T-helper 9 cell (primary cell): ENCODE measurements at places on chromosomes 12 and 14.

- DNase-seq: no peak
Measured at GRCh38 chr12:65055859-65056258, 65.2 kb downstream of the WIF1 start.

DNA sequence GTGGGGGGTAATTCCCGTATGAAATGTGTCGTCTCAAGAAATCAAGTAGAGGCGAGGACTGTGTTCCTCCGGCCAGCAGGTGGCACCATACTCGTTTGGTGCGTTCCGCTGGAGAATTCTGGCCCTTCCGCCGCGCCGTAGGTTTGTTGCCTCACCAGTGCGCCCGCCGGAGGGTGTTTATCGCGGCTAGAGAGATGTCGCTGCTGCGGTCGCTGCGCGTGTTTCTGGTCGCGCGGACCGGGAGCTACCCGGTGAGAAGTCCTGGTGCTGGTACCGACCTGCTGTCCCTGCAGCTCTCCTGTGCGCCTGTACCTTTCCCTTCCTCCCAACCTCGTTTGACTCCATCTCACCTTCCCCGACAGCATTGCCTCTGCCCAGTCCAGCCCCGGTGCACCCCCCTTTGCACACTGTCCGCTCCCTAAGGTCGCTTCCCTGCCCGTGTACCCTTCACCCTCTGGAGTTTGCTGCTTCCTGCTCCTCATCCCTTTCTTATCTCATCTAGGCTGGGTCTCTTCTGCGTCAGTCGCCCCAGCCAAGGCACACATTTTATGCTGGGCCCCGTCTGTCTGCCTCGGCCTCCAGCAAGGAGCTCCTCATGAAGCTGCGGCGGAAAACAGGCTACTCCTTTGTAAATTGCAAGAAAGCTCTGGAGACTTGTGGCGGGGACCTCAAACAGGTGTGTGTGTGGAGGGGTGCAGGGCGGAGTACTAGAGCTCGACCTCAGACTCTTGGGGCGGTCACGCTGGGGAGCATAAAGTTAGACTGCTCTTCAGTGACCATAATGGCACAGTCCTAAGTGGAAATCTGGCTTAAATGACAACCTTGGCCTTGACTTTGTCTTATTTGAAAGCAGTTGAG lies at the start of gene TSFM:
Gene TSFM (plus strand): TSS at position 180 of the 858 bp plus-strand sequence. CDS start 15 bp downstream, at position 195.
- peak; percentile 99 for DNase-seq

DNA sequence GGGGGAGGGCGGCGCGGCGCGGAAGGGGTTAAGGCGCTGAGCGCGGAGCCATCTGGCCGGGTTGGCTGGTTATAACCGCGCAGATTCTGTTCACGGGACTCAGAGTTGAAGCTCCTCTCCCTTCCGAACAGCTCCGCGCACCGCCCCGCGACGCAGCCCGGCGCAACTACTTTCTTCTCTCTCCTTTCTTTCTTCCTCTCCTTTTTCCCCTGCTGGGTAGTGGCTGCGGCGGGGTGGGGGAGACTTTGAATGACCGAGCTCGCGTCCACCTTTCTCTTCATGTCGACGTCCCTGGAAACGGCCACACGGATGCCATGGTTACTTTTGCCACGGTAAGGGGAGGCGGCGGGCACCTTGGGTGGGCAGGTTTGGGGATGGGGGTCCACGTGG lies at the start of gene NTF3:
Gene NTF3 (plus strand): TSS at position 98 of the 390 bp plus-strand sequence. CDS start 217 bp downstream, at position 315.
- DNase-seq: no peak

DNA sequence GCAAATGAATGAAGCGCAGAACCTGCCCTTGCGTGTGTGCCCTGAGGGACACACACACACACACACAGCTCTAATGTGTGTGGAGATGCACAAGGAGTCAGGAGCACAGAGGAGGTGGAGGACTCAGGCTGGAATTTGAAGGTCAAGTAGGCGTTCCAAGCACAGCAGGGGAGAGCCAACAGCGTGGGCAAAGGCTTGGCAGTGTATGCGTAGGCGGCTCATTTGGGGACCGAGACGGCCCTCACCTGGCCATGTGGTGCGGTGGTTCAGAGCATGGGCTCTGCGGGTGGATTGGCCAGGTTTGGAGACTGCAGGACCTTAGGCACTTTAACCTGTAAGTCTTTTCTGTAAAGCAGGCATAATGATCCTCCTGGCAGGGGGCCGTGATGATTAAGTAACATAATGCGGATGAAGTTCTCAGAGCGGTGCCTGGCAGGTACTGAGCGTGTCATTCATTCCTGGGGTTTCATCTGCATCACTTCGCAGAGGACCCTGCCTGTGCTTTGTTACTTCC lies 69.5 kb upstream of the SLC24A4 start:
- DNase-seq: no peak

GRCh38 chr12:34397591-34398365 lies 375.5 kb downstream of the ALG10 start:
- DNase-seq: no peak

- no peak for DNase-seq
Measured at GRCh38 chr12:50523772-50524171, 19.0 kb downstream of the DIP2B start.

DNA sequence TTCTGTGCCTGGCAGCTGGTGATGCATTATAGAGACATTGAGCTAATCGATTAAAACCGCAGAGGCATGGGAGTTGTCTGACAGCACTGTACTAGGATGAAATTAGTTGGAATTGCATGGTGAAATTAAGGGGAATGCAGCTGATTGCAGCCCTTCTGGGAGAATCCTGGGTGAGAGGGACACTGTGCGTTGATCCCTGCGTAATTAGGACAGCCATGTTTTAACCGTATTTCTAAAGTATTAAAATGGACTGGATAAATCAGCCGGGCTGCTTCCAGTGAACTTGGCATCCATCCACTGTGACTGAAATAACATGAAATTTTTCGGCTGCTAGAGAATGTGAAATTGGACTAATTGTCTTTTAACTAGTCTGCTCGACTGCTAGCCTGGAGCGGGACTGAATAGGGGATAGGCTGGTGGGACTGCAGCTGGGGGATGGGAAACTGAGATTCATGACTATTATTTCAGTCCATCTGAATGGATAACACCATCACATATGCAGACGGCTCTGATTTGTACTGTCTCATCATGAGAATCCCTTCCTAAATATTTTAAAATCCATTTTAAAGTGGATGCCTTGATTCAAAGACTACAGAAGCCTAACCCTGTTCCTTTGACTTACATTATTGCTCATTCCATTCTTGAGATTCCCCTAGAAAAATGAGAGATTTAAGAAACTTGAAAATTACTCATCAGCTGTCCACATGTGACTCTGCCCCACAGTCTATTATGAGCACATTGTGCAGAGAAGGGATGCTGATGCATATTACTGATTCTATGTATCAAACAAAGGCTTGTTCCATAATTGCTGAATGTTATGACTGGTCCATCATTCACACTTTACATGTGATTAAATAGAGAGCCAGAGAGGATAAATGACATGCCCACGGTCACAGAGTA lies 343.9 kb downstream of the NPAS3 start:
- DNase-seq: no peak

DNA sequence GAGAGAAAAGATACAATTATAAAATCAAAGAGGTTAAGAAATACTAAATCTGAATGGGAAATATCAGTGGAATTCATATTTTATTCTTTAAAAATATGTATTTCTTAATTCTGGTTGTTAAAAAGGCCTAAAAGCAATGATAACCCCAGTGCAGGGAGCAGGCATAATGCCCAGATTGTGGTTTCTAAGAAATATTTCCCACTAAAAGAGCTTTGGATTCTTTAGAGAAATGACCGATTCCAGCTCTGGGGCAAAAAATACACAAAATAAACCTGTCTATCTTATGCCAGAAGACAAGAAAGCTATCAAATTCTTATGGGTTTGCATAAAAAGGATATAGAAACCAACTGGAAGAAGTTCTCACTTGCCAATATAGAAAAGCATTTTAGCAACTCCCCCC lies 71.6 kb downstream of the PDE6H start:
- DNase-seq: no peak

DNA sequence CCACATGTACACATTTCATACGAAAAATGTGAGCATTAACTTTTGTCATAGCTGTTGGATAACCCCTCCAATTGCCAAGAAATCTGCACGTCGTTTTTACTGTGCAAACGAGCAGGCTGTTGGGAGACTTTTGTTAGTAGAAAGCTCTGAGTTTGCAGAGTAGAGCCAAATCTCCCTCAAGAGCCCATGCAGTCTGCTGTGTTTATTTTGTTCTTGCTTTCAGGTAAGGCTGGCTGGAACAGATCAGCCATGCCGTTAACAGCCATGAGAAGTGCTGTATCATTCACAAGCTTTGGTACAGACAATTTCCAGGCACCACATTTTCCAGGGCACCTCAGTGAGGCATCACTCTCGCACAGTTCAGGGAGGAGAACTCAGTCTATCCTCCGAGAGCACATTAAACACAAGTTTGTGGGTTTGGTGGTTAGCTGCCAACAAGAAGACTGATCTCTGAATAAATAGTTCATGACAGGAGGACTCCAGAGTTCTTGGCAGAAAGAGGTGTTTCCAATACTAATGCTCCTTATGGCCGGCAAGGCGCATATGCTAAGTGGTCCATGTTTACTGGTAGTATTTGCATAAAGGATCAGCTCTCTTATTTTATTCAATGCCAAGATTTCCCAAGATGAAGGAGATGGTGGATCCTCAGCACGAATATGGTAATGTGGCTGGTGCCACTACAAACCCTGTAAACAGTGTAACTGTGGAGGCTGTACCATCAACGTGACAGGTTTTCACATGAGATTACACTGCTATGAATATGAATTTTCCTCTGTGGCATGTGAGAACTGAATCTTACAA lies 30.3 kb upstream of the PELI2 start:
- DNase-seq: no peak

GRCh38 chr12:43038991-43039390 lies 449.4 kb upstream of the PRICKLE1 start:
- DNase-seq: no peak

GRCh38 chr14:100494645-100495044 lies 92.6 kb downstream of the BEGAIN start:
- DNase-seq: no peak

GRCh38 chr12:71749666-71750065 lies 5.0 kb upstream of the RAB21 start:
- no peak for DNase-seq

DNA sequence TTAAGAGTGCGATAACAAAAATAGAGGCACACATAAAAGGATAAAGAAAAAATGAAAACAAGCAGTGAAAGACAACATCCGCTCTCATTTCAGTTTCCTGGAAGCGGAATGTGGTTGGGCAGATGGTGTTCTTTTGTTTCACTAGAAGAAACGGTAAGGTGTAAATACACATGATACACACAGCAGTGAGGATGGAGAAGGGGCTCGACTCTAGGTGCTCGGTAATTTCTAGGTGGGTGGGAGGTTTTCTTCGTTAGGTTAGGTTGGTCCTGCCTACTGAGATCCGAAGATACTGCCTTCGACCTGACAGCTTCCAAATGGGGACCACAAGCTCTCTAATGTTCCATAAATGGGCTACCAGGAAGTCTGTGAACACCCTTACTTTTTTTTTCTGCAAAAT lies 1082.5 kb downstream of the BCL11B start:
- no peak for DNase-seq

DNA sequence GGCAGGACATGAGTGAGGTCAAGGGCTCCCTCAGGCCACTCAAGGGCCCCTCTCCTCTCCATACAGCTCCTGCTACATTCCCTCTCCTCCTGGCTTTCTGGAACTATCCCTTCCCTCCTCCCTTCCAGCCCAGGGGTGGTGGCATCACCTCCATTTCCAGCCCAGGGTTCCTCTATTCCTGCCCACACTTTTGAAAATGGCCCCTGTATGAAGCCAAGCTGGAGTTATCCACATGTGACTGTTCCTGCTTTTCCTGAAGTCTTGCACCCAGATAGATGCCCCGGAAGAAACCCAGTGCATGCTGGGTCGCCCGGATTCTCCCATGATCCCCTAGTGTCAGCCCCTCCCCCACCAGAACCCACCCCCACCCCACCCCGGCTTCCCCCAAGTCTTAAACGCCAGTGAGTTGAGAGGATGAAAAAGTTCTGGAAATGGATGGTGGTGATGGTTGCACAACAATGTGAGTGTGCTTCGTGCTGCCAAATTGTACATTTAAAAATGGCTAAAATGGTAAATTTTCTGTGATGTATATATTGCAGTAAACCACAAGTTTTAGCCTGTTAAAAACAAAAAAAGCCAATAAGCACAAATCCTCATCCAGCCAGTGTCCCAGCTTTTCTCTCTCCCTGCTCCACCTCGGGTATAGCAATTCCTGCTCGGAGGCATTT lies 136.9 kb downstream of the SCARB1 start:
- DNase-seq: no peak

GRCh38 chr14:91607322-91608047 lies 97.4 kb upstream of the PPP4R3A start:
- DNase-seq: no peak

- DNase-seq: no peak
Measured at GRCh38 chr12:57989838-57990237, 48.5 kb downstream of the ATP23 start.

DNA sequence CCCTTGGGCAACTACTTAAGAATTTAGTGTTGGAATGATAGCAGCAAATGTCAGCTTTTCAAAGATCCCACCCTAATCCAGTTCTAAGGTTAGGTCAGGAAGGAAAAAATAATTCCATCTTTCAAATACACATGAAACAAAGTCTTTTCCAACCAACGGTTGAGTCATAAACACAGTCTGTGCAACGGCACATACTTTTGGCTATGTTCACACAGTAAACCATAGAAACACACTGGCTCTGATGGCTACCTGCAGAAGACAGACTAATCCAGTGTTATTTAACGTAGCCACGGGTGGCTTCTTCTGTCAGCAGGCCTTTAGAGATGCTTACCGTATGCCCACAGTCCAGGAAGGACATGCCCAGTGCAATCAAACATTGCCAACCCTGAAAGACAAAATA lies 35.7 kb downstream of the HIGD1C start:
- no peak for DNase-seq

GRCh38 chr12:117109943-117110635 lies 10.9 kb upstream of the TESC start:
- DNase-seq: no peak

GRCh38 chr12:4273652-4274395 lies at the start of gene CCND2:
TSS of gene CCND2 (plus strand) at chr12:4273762. CDS start at chr12:4274041, 279 bp downstream.
- peak; percentile 64 for DNase-seq

DNA sequence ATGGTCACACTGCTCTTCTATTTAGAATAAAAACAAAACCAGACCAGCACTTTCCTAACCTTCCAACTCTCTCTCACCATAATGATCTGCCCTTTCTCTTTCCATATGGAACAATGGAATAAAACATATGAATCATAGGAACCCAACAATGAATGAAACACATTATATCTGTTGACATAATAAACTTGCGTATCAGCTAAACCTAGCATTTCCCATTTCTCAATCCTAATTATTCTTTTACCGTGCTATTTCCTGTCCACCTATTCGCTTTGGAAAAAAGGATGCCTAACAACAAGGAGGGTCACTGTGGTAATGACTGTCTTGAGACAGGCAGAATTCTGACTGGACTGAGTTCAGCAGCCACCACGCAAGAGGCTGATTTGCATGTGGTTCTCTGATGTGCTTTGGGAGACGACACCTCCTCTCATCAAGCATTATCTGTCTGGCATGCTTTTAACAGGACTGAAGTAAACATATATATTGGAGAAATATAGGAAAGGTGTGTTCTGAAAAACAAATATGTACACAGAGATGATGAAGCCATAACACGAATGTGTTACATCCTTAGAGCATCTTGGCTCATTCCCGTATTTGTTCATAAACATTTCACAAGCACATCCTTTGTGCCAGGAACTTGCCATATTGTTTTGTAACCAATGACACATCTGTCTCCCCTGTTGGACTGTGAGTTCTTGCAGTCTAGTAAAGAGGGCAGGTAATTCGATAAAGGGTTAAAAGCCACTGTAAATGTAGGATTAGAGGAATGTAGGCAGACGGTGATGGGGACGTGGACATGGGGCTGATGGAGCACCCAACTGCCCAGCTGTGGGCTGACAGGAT lies 87.7 kb downstream of the PTPRB start:
- no peak for DNase-seq
